ENCODE measurements at places on chromosomes 3 and 15.

- DNase-seq: no peak
These were observed 61.0 kb downstream of the PGPEP1L start for GRCh38 chr15:98946301-98947255.

- no peak for DNase-seq
These were observed 215.8 kb upstream of the CADM2 start for GRCh38 chr3:84742915-84743425.

- DNase-seq: no peak
These were observed 4.5 kb upstream of the MNS1 start for GRCh38 chr15:56469483-56469882.

DNA sequence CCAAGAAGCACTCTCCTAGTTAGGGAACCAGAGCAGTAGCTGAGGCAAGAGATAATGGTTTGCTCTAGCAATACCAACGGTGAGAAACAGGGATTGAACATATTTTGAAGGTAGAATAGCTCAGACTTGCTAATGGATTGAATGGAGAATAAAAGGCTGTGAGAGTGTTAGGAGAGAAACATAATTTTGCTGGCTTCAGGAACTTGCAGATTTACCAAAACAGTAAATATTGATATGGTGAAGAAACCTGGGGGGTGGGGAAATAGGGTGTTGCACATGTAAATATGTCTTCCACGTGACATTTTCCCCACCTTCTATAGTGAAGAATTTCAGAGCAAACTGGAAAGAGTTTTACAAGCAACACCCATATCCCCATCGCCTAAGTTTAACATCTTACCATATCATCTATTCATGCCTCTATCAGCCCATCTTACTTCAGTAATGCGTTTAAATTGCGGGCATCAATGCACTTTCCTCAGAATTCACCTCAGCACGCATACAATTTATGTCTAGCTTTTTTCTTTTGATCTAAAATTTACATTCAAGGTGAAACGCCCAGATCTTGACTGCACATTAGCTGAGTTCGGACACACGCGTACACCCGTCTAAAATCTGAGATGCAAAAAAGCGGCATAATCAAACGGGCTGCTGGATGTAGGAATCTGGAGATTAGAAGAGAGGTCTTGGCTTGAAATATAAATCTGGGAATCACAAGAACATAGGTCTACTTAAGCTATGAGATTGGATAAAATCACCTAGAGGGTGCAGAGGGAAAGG, 891 bp upstream of the NR1D2 start:
- no peak for DNase-seq

DNA sequence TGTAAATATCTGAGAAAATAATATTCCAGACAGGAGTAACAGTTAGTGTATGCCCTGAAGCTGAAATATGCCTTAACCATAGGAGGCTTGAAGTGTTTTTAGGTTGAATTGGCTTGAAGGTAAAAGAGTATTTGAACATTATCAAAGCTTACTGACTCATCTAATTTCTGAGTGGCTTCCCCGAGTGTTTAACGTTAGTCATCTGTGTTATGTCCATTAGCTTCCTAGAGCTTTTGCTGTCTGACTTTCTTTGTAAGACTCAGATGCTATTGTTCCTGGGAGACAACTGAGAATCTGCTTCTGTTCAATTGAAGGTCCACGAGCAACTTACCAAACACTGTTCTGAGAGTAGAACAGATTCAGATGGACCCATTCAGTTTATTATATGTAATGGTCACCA, 656.8 kb upstream of the NECTIN3 start:
- DNase-seq: peak; percentile 84

- no peak for DNase-seq
These were observed 58.9 kb downstream of the SLMAP start for GRCh38 chr3:57815036-57815435.

- no peak for DNase-seq
These were observed 12.8 kb upstream of the TMOD3 start for GRCh38 chr15:51816611-51817010.

DNA sequence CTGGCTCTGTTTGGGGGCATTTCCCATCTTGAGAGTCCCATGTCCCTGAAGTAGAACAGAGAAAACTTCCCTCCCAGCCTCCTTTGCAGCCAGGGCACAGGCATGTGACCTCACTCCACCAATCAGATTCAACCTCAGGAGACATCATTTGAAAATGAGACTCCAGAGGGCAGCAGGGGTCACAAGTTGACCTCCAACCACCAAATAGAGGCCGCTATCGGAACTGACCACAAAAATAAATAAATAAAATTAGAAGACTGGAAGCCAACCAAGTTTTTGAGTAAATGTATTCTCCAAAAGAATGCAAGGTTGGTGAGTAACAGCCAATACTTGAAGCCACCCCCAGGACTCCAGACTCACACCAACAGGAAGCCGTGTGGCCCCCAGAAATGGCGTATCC, 106.5 kb downstream of the CHSY1 start:
- DNase-seq: peak; percentile 18

DNA sequence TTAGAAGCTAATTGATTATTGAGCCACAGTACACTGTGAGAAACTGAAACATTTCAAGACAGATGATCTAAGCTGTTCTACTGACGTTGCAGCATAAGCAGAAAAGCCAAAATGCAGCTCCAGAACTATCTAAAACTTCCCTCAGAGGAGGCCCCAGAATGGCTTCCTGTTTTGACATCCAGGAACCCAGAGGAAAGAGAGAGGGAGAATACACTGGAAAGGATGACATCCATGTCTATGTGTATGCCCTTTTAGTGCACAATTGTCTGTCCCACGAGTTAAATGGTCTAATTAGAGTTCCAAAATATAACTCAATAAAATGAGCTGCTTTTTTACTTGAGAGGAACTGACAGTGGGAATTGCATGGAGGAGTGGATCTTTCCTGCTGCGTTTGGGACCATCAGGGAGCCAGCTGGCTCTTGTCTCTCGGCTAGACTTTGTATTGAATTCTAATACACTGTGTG, 688.1 kb downstream of the ZNF385D start:
- no peak for DNase-seq

DNA sequence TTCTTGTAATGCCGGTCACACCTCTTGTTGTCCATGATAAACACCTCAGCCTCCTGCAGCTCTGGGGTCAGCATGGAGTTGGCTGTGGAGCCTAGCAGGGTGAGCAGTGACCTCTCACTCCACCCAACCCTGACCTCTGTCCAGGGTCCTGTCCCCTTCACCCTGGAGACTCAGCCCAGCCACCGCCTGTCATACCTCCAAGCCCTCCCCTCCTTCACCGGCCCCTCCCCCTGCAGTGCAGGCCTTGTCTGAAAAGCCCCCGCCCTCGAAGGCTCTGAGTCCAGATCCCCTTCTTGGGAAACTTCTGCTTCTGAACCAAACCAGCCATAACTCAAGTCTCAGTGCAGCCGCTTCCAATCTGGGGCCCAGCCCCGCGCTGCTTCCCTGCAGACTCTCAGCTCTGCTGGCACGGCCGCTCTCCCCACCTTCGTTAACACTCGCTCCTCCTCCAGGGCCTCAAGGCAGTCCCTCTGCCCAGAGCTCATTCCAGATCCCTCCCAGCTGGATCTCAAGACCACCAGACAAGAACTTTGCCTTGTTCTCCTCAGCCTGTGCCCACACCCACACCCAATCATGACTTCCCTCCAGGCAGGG, 25.4 kb upstream of the PRSS50 start:
- DNase-seq: no peak

GRCh38 chr15:32870240-32871033, 152.6 kb downstream of the GREM1 start:
- DNase-seq: peak; percentile 99

DNA sequence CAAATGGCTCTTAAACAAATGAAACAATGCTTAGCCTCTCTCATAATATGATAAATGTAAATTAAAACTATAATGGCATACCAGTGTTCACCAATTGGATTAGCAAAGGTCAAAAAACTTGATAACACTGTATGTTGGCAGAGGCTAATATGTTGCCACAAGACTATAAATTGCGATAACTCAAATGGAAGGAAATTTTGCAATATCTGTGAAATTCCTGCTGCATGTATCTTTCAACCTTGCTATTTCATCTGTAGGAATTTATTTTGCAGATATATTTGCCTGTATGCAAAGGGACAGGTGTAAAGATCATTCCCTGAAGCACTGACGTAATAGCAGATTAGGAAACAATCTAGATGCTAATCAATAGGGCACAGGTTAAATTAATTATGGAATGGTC, 191.4 kb upstream of the EIF1B start:
- no peak for DNase-seq
